Mesenteric fat pad (tissue), 1 donor: ENCODE measurements at places on chromosomes 6 and 20.

DNA sequence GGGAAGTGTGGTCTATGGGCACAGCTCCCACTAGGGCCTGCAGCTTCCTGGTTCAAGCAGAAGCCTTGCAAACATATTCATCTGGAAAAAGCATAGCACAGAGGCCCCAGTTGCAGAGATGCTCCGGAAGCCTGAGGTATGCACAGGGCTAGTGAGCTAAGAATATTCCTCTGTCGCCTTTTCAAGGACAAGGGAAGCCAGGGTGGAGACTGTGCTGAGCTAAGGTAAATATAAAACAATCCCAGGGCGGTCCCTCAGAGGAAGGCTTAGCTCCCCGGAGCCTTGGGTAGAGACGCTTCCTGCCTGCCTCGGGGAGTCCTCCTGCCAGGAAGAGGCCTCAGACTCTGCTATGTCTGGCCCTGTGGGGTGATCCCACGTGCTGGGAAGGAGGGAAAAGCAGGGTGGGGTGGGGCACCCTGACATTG, 134.8 kb upstream of the FOXA2 start:
- no peak for DNase-seq

DNA sequence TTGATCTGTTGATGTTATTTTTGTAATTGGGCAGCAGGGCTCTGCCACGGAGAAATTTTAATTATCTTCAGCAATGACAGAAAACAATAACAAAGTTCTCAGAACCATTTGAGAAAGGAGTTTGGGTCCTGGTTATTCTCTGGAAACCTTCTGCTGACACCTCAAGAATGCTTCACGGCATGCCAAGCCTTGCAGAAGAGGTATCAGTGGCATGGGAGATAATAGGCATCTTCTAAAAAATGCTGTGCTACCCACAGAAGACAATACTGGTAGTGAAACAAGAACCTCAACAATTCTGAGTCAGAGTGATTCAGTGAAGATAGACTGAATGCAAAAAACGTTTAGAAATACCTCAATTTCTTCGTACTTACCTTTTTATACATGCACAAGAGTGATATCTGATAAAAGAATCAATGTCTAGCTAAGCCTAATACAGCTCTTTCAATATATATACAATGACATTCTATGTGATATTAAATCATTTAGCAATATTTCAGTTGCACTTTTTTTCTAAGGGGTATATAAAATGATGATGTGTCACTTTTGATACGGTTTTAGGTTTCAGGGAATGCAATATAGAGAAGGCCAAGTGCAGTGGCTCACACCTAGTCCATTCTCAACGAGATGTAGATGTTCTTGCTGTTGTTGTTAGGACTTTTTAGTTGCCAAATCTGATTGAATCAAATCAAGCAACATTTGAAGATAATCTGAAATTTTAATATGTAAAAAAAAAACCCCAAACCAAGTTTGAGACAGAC, 110.4 kb upstream of the COL21A1 start:
- DNase-seq, result no peak

DNA sequence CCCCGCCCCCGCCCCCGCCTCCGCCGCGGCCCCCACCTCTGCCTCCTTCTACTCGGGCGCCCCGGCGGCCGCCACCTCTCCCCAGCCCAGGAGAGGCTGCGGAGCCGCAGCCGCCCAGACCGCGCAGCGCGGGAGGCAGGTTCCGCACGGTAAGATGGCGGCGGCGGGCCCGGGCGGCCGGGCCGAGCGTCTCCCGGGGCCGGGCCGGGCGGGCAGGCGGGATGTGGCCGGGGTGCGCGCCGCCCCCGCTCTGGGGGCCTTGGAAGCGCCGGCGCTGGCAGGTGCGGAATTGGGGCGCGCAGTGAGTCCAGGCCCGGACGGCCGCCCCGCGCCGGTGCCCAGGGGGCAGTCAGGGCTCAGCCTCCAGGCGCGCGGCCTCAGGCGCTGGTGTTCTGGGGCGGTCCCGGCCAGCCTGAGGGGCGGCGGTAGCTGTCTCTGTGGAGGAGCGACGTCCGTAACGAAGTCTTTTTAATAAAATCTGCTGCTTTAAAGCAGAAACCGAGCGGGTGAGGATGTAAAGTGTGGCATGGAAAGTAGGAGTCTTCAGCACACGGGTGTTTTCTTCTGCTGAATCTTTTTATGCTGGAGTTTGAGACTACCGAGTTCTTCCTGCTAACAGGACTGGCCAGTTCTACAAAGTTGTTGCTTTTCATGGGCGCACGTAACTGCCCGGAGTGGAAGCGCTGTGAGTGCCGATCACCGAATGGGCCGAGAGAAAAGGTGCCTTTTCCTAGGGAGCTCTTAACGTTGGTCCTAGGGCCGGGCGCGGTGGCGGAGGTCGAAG, at the start of gene GID8:
Gene GID8, plus strand, starts transcription at position 43 of the 784 bp plus-strand sequence. CDS start 3,356 bp downstream, outside the sequence.
- DNase-seq, result no peak

DNA sequence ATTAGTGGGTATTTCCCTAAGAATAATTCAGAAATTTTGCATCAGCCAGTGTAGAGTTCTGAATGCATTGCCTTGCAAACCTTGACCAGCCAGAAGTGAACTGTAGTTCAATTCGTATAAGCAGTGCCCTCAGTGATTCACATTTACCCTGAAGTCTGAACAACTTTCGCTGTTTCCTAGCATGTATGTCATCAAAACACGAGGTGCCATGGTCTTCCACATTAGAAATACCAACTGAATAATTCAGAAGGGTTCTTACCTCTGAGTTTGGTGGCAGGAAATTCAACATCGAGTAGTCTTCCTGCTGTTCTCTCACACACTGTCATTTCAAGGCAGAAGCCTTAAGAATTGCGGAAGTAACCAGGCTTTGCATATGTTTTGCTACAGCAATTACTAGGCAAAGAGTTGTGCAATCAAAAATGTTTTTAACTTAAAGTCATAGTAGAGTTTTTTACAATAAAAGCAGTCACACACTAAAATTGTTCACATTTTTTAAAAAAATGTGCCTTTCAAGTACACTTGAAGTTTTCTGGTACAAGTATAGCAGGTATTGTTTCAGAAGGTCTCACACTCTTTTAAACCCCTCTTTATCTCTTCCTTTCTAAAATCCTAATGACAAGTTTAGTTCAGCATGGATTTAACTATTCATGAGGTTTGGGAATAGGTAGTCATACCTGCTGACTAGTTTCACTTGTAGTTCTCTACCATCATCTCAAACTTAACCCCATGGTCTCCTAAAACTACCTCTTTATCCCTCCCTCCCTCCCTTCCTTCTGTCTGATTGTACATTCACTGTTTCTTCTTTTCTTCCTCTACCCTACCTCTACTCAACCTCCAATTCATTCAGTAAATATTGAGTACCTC, 118.3 kb downstream of the STXBP5 start:
- no peak for DNase-seq

DNA sequence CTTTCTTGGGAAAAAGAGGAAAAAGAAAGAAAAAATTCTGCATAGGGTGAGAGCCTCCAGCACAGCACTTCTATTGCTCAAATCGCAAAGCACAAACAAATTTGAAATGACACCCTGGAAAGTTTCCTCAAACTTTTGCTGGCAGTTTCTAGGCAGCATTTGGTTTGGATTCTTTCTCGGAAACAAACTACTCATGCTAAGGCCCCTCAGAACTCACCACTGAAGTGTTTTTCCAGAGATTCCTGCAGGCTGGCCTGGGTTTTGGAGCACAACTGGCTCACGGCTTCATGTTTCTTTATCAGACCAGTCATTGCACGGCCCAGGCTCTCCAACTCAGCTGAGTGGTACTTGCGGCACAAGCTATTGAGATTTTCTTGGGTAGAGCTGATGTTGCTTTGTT, 237.8 kb downstream of the SYNE1 start:
- DNase-seq, result no peak

GRCh38 chr6:167405778-167406532, 81.1 kb downstream of the TTLL2 start:
- no peak for DNase-seq

- peak; percentile 85 for DNase-seq
Observed at GRCh38 chr6:43951063-43951755, 176.0 kb downstream of the MRPL14 start.

DNA sequence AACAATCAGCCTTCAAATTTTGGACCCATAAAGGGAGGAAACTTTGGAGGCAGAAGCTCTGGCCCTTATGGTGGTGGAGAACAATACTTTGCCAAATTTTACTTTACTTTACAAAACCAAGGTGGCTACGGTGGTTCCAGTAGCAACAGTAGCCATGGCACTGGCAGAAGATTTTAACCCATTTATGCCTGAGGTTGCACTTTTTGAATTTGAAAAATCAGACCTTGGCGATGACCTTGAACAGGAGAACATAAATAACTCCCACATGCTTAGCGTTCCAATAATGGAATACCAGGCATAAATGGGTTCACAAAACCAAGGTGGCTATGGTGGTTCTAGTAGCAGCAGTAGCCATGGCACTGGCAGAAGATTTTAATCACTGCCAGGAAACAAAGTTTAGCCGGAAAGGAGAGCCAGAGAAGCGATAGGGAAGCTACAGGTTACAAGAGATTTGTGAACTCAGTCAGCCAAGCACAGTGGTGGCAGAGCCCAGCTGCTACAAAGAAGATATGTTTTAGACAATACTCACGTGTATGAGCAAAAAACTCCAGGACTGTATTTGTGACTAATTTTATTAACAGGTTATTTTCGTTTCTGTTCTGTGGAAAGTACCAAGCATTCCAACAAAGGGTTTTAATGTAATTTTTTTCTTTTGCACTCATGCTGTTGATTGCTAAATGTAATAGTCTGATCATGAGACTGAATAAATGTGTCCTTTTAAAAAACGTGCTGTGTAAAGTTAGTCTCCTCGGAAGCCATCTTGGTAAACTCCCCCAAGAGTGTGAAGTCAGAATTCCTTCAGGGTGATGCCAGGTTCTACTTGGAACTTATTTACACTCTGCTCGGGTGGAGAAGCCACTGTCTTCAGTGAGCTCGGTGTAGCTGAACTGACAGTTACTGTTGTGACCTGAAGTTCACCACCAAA, 6.7 kb downstream of the SFT2D1 start:
- no peak for DNase-seq

GRCh38 chr6:6840831-6841291, 252.3 kb downstream of the LY86 start:
- DNase-seq, result no peak

DNA sequence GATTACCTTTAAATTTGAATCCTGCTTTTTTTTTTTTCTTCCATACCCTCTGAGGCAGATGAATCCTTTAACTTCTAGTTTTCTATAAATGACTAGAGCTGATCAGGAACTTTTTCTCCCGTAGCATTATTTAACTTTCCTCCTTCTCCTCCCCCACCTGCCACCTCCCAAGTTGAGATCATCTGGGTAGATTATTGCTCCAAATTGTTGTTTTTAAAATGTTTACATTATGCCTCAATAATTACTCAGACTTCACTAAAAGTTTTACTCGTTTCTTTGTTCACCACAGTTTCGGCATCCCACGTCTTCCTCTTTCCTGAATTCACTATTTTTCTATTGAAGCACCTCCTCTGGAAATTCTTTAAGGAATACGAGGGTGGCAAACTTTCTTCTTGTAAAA, 16.6 kb upstream of the SCUBE3 start:
- no peak for DNase-seq

GRCh38 chr6:76892542-76892941, 570.7 kb downstream of the HTR1B start:
- no peak for DNase-seq

DNA sequence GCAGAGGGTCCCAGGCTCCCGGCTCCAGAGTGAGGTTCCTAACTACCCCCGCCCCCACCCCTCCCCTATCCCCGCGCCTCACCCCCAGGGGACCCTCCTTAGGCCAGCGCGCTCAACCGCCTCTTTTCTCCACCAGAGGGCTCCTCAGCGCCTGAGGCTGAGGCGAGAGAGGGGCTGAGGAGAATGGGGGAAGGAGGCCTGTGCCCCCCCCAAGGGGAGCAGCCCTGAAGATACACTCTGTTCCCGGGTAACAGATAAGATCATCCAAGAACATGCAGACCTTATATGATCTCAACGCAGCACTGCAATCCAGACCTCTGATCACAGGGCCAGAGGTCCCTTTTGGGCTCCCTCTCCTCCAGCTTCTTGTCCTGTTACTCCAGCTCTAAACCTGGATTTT, 43.3 kb upstream of the MRPS10 start:
- DNase-seq, result peak; percentile 79

GRCh38 chr6:118316796-118317384, 231.2 kb upstream of the PLN start:
- no peak for DNase-seq

GRCh38 chr6:108556866-108557493, 3.7 kb upstream of the FOXO3 start:
- DNase-seq, result no peak

DNA sequence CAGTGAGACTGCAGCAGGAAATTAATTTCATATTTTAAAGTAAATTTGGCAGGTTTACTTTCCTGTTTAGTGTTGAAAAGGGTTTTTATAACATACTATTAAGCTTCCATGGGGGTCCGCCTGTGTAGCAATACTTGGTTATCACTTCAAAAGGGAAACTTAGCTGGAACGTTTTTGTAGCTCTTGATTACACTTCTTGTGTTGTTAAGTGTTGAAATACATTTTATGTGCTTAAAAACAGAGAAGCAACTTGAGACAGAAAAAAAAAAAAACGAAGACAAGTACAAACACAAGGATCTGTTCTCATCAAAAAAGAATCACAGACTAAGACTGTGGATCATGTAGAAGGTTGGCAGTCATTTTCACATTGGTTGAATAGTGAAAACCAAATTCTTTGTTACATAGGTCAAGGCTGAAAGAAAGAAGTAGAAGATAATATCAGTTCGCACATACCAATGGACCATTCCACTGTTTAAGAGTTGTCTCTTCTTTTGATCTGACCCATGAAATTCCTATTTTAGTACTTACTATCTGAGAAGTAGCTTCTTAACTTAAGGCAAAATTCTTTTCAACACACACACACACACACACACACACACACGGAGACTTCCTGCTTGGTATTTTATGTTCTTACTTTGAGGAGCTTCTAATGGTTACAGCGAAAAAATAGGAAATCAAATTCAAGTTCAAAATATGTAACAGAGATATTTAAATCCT, 113.9 kb upstream of the SLC35B3 start:
- DNase-seq, result no peak

- DNase-seq, result no peak
Observed at GRCh38 chr6:83417880-83418663, 12.8 kb downstream of the ME1 start.

DNA sequence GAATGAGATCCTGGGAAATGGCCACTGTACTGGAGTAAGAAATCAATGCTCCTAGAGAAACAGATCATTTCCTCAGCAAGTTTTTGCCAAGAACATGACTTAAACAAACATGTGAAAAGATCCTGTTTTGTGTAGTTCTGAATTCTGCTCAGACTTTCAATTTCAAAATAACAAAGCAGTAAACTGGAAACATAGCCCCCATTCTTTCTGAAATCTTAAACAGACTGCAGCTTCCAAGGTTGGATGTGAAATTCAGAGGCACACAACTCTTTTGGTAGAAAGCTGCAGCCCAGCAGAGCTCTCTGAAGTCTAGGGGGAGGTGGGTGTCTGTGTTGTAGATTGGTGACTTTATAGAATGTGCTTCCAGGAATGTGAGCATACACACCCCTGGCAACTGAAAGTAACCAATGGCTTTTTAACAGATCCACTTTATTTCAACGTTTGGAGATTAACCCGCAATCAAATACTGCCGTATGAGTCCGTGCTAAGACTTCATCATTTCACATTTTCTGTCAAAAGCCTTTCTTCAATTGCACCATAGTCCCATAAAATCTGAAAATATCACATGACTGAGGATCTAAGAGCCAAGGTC, 86.4 kb downstream of the ATXN1 start:
- DNase-seq, result no peak
